HTR-8/SVneo (cell line): ENCODE measurements at places on chromosomes 5 and 9.

GRCh38 chr5:136781464-136781863 lies 416.1 kb upstream of the TRPC7 start:
- peak; percentile 11 for DNase-seq

DNA sequence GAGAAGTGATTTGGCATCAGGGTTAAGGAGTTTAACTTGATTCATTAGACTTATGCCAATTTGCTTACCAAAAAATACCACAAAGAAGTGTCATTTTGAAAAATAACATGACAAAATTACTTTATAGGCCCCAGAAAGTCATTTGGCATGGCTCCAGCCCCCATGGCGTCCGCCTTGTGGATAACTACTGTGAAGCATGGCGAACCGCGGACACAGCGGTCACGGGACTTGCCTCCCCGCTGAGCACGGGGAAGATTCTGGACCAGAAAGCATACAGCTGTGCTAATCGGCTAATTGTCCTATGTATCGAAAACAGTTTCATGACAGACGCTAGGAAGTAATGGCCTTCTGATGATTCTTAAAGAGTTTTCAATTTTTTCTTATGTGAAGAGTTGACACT lies 35.4 kb upstream of the TGFBR1 start:
- no peak for DNase-seq

DNA sequence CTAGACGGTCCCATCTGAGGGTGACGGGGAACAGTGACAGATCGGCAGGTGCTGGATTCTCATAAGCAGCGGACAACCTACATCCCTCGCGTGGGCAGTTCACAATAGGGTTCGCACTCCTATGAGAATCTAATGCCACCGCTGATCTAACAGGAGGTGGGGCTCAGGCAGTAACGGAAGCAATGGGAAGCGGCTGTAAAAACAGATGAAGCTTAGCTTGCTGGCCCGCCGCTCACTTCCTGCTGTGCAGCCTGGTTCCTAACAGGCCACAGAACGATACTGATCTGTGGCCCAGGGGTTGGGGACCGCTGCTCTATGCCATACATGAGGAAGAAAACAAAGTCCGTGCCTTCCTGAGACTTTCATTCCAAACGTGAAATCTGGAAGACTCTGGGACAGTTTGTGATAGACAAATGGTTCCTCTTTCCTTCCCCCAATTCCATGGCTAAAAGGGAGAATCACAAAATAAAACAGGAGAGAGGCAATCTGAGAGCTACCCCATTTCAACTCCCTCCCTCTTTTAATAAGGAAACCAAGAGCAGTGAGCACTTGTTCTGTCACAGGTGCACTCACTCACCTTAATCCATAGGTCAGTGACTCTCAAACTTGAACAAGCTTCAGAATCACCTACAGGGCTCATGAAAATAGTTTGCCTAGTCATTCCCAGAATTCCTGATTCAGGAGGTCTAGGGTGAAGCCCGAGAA lies 12.1 kb downstream of the PDCL start:
- no peak for DNase-seq

- no peak for DNase-seq
These were observed 70.0 kb downstream of the NXNL2 start for GRCh38 chr9:88604836-88605511.

- DNase-seq, result no peak
These were observed 591.9 kb downstream of the SEMA5A start for GRCh38 chr5:8953911-8954438.

- no peak for DNase-seq
These were observed 500.2 kb upstream of the DAP start for GRCh38 chr5:11261241-11261640.

- DNase-seq, result no peak
These were observed 101.6 kb upstream of the DPYSL3 start for GRCh38 chr5:147611483-147611882.

- no peak for DNase-seq
These were observed 58.3 kb downstream of the CYFIP2 start for GRCh38 chr5:157324237-157324636.

GRCh38 chr5:76552546-76552945 lies 70.7 kb downstream of the F2RL2 start:
- no peak for DNase-seq

GRCh38 chr5:15555176-15555575 lies 55.2 kb downstream of the FBXL7 start:
- DNase-seq, result no peak

- no peak for DNase-seq
These were observed 126.7 kb downstream of the GRIA1 start for GRCh38 chr5:153617190-153617589.

- no peak for DNase-seq
These were observed 158.8 kb downstream of the GAS1 start for GRCh38 chr9:86788456-86788855.

- DNase-seq, result no peak
These were observed 131.2 kb downstream of the RAB3C start for GRCh38 chr5:58714046-58714445.

DNA sequence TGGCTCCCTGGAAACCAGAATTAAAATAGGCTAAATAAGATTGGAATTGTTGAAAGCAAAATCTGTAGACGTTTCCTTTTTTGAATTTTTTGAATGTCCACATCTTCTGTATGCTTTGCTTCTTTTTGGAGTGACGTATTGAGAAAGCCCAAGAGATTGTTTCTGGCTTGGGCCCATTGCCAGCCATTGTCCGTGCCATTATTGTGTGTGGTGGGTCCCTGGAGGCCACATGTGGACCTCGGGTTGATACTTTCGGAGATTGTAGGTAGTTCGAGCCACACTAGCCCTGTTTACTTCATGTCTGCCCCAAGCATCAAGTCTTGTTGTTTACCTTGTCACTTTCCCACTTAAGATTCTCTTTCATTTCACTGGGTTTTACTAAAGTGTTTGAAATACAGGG lies 106.0 kb downstream of the PALM2AKAP2 start:
- DNase-seq, result no peak

DNA sequence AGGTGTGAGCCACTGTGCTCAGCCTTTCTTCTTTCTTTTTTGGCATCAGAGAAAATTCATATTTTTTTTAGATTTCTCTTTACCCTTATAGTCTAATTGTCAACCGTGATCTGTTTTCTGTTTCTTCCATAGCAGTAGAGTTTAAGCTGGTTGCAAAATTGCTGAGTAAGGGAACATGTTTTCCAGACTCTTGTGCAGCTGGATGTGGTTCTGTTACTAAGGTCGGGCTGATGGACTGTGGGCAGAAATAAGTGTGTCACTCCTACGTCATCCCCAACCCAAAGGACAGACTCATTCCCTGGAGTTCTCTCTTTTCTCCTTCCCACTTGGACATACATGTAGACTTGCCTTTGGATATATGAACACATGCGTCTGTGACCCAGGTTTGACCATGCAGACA lies 64.1 kb upstream of the GOLM1 start:
- DNase-seq, result no peak

GRCh38 chr5:96031180-96031579 lies 69.5 kb upstream of the ELL2 start:
- no peak for DNase-seq

DNA sequence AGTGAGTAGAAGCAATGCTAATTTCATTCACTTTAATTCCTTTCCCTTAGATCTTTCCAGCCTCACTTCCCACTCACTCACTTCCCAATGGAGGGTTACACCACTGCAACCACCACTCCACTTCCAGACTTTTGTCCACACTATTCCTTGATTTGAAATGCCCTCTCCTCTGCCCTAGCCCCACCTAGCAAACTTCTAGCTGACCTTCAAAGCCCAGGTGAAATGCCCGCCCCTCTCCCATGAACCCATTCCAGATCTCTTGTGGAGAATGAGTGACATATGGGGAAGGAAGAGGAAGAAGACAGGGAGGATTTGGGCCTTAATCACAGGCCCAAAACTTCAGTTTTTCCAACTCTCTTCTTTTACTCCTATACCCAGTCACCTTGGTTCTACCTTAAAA lies 37.1 kb downstream of the PFDN1 start:
- DNase-seq, result no peak

DNA sequence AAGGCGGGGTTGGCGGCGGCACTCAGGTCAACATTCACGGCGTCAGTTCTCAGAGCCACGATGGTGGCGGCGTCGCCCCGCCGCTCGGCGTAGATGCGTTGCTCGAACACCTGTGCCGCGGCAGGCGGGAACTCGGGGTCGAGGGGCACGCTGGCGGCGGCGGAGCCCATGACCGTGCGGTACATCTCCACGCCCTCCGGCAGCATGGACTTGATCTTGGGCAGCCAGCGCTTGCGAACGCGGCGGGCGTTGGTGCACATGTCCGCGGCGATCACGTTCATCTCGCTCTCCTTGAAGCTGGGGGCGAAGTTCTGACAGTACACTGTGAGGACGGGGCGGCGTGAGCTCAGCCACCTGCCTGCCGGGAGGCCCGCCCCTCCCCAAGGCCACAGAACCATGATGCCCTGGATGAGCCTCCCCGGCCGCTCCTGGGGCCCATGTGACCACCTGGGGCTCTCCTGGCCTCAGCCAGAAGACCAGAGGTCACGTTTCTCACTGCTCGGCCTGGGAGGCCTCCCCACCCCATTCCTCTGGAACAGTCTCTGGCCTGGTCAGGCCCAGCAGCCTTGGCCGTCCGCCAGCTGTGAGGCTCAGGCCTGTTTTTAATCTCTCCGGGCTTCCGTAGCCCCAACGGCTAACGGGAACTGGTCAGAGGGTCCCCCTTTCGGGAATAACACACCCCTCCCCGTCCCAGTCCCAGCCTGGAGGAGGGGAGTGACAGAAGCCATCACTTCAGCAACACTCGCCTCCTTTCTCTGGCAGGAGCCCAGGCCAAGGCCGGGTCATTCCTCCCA lies 50.7 kb upstream of the UBAC1 start:
- no peak for DNase-seq

DNA sequence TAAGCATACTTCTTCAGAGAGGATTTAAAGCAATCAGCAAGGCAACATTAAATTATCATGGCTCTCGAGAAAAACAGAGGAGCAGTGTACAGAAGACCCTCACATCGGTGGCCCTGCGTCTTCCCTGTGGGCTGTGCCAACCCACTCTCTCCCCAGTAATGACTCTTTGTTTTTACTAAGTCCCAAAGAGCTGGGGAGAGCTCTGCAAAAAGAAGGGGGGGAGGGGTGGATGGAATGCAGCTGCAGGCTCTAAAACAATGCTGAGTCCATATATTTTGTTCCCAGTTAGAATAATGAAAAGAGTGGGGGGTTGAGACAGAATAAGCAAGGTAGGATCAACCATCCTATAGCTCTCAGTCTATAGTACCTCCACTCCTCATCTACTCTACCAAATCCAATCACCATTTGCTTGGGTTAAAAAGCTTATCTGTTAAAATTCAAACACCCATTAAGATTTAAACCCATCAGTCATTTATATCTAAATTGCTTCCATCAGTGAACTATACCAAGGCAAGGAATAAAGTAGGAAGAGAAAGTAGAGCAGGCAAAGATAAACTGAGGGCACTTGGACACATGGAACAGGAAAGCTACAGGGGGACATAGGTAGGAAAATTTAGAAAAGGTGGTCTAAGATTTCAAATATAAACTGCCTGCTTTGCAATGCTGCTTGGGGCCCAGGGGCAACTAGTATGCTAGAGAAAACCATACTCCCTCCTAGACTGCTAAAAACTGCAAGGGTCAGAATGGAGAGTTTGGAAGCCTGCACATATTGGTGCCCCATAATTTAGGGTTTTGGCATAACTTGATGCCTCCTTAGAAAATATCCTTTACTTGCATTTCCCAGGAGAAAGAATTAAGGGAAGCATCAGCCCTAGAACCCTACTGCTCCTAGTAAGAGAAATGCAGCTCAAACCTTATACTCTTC lies 20.6 kb downstream of the ELL2 start:
- no peak for DNase-seq

DNA sequence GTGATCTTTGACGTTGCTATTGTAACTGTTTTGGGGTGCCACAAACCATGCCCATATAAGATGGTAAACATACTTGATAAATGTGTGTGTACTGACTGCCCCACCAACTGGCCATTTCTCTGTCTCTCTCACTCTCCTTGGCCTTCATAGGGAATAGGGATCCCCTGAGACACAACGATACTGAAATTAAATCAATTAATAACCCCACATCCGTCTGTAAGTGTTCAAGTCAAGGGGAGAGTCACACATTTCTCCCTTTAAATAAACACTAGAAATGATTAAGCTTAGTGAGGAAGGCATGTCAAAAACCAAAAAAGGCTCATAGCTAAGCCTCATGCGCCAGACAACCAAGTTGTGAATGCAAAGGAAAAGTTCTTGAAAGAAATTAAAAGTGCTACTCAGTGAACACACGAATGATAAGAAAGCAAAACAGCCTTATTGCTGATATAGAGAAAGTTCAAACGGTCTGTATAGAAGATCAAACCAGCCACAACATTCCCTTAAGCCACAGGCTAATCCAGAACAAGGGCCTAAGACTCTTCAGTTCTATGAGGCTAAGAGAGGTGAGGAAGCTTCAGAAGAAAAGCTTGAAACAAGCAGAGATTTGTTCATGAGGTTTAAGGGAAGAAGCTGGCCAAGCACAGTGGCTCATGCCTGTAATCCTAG lies 111.1 kb downstream of the UGCG start:
- DNase-seq, result no peak

DNA sequence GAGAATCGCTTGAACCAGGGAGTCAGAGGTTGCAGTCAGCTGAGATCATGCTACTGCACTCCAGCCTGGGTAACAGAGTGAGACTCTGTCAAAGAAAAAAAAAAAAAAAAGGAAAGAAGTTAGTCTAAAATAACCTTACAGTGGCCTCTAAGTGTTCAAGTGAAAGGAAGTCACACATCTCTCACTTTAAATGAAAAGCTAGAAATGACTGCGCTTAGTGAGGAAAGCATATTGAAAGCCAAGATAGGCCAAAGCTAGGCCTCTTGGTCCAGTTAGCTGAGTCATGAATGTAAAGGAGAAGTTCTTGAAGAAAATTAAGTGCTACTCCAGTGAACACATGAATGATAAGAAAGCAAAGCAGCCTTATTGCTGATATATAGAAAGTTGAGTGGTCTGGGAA lies 38.1 kb downstream of the ITGA1 start:
- no peak for DNase-seq

DNA sequence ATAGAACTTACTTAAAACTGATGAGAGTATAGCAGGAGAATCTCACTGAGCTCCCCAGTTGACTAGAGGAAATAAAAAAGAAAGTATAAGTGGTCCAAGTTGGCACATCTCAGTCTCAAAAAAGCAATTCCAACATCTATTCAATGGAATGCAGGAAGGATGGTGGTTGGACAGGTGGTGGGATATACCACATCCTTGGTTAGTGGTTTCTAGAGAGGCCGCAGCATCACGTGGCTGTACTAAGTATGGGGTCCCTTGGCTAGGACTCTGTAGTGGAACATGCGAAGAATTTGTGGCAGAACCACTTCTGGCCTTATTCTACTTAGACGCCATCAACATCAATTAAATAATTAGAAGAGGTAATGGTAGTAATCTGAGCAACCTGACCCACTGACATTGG lies 232.4 kb downstream of the SAXO1 start:
- no peak for DNase-seq

DNA sequence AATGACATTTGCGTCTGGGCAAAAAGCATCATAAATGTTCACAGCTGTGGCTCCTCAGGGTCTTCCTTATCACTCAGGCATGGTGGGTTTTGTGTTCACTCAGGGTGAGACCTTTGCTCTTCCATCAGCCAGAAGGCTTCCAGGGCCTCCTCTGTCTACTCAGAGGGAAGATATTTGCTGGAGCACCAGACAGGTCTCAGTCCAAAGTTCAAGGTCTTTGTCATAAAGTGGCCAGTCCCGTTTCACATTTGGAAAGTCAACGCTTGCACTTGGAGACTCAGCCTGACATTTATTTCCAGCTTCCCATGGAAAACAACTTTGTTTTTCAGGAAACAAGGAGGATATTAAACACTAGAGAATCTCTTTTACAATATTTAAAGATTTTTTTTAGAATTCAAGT lies 12.2 kb upstream of the CARTPT start:
- no peak for DNase-seq
